ENCODE measurements at places on chromosomes 7 and 10. TPM values are rescaled to one million over a fixed set of nuclear protein-coding genes. Genes with fewer than 3 reads are reported as not detected.

The ZNF853 gene
- 0.03 TPM for polyA plus RNA-seq

The ACSM6 gene
- 0.04 TPM for polyA plus RNA-seq

The BLNK gene
- 4.4 TPM for polyA plus RNA-seq

The SFMBT2 gene
- 0.71 TPM for polyA plus RNA-seq

The GBX1 gene
- not detected for polyA plus RNA-seq

The MSMB gene
- polyA plus RNA-seq: not detected

The NPY gene
- polyA plus RNA-seq: not detected

The GPR15LG gene
- 10.4 TPM for polyA plus RNA-seq

The ATOH7 gene
- polyA plus RNA-seq: 0.04 TPM

The KIAA1217 gene
- 12.6 TPM for polyA plus RNA-seq

Measured in keratinocyte (primary cell).